Natural killer cell treated with Interleukin-12 subunit alpha and Interleukin-12 subunit beta and Interleukin-15 and Interleukin-18, amount 100 ng/mL, for 72 hours (primary cell): ENCODE measurements at places on chromosomes 6 and 20.

DNA sequence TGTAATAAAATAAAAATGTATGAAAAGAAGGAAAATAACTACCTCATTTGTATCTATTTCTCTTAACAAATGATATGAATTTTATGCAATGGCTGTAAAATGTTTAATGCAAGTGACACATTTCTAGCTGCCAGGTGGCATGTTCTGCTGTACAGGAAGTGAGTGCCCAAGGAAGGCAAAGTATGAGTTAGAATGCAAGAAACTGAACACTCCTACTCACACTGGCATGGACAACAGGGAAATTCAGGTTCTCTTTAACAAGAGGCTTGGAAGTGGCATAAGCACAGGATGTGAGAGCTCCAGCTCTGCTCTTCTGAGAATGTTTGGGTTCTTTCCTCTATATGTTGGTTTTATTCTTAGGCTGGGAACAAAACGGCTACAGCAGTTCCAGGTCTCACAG lies 20.4 kb upstream of the LAMA4 start:
- DNase-seq = no peak

DNA sequence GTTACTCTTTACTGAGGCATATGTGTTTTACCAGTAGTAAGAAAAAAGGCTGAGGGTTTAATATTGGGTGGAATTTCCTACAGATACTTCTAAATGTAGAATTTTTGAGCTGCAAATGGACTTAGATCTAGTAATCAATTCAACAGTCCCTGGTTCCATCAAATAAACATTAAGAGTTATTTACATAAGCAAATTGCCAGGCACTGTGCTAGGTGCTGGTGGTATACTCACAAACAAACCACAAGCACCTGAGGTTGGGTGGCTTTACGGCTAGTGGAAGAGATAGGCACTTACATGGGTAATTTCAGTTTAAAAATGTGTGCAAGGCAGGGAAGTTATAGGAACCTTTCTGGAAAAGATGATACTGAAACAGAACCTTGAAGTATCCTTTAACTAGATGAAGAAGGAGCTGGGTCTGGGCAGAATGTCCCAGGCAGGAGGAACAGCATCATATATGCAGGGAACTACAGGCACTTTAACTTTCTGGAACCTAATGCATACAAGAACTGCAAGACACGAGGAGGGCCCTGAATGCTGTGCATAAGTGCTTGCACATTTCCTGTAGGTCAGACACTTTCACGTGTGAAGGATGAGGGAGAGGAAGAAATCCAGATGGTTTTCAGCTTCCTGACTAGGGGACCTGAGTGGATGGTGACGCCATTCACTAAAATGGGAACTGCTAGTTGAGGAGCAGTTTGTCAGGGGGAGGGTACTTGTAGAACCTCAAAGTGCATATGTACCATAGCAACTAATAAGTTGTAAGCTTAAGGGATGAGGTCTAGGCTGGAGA lies 4.5 kb downstream of the CCN6 start:
- DNase-seq = no peak

- no peak for DNase-seq
Observed at GRCh38 chr20:23625236-23625964, 12.4 kb downstream of the CST3 start.

- DNase-seq = no peak
Observed at GRCh38 chr6:80460257-80460865, 353.9 kb downstream of the BCKDHB start.

GRCh38 chr6:19440531-19440930 lies 396.6 kb upstream of the ID4 start:
- DNase-seq = no peak

- no peak for DNase-seq
Observed at GRCh38 chr20:43725666-43726065, 1.1 kb downstream of the GTSF1L start.

GRCh38 chr20:31543966-31544598 lies 29.8 kb downstream of the HM13 start:
- no peak for DNase-seq

DNA sequence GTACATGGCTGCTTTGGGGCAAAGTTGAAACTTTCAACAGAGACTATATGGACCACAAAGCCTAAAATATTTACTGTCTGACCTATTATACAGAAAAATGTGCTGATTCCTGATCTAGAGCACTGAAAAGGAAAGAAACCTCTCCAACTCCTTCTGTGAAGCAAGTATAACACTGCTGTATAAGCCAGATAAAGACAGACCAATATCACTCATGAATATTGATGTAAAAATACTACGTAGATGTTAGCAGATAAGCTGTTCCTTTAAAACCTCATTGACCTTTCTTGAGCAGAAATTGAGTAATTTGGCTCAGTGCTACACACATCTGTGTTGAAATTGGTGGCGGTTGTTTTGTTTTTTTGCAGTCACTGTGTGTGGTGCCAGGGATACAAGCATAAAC lies 69.9 kb upstream of the HDAC2 start:
- no peak for DNase-seq

DNA sequence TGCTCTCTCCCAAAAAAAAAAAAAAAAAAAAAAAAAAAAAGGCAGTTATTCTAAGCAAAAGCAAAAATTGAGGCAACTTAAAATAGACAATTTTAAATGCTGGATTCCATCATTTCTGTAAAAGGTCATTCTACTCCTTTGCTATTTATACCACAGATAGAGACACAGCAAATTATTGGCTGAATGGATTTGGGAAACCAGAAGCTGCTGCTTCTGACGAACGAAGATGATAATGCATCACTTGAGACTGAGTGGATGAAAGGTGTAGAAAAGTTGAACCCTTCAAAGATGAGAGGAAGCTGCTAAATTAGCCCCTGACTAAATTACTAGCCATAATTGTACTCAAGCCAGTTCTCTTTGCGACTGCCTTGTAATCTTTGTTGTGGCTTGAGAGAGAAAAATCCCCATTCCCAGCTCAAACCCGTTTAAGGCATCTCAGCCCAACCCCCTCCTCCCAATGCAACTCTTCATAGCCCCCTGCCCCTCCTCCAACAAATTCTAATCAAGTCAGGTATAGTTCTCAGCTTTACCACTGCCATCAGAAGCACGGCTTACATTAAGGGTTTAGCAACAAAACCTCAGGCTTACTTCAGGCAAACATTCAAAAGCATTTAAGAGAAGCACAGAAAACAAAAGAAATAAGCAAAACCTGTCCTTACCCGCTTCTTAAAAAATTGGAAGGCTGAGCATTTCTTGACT lies 1.0 kb downstream of the SGK1 start:
- no peak for DNase-seq

DNA sequence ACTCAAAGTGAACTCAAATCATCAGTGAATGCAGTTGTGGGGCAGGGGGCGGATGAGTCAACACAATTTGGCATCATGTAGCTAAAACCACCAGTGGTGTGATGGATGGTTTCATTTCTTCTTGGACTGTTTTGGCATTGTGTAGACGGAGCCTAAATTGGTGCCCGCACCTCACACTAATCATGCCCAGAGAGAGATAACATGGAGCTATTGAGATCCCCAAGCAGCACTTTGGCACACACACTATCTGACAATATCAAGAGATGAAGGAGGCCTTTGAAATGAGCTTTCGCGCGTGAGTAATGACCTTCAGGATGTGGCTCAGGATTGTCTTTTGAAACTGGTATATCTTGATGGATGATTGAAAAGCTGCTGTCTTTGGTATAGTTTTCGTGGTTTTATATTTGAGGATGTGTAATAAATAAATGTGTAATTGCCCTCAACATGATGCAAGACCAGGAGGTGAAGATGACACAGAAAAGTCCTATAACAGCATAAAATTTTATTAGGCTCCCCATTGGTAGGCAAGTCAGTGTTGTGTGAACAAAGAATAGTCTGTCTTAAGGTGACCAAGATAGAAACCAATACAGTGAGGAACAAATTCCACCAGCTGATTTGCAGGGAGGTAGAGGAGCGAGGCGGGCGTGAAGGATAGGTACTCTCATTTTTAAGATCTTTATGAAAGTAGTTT lies 174.2 kb downstream of the TSHZ2 start:
- DNase-seq = no peak

DNA sequence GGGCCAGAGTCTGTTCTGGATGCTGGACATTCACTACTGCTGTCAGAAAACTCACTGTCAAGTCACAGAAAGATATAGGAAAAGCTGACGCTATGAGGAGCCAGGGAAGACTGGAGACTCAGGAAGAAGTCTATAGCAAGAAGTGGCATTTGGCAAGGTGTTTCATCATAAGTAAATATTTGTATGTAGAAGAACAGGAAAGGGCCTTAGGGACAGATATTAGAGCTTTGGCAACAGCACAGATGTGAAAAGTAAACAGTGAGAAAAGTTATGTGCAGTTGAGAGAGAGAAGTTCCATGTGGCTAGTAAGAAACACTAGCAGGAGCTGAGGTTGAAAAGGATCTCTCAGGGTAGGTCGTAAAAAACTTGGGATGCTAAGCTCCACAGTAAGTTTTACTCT lies 868.9 kb downstream of the PHF3 start:
- no peak for DNase-seq

GRCh38 chr6:168217880-168218537 lies 101.6 kb downstream of the DACT2 start:
- DNase-seq = peak; percentile 31

DNA sequence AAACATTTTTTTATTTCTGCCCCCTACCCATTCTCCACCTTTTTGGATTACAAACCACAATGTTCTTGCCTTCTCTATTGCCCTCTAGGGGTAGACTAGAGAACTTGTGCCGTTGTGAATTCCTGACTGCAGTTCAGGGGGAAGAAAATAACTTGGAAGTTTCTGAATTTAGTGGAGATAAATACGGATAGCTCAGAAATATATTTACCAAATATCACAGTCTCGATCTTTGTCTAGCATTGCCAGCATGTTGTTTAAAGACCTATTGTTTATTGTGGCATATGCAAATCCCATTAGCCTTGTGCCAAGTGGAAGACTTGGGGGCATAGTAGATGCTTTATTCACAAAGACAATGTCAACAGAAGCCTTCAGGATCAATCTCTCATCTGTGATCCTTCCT lies 154.1 kb upstream of the MMS22L start:
- DNase-seq = no peak

- no peak for DNase-seq
Observed at GRCh38 chr6:131948692-131949619, 2.2 kb downstream of the CCN2 start.

- no peak for DNase-seq
Observed at GRCh38 chr6:150600301-150601017, 774 bp downstream of the PLEKHG1 start.

DNA sequence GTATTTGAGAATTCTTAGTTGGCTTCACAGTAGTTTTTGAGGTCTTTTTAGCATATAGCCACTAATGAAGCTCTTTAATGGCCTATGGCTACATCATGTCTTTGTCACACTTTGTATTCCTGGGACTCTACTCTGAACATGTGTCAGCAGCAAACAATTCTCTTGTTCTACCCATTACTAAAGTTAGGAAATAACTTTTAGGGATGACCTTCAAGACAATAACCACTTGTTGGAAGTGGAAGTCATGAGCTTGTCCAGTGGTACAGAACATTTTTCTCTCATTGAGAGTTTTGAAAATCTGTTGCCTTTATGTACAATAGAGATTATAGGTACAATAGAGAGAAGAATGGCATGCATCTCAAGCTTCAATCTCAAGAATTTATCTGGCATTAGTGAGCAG lies 571.6 kb upstream of the JAG1 start:
- no peak for DNase-seq

DNA sequence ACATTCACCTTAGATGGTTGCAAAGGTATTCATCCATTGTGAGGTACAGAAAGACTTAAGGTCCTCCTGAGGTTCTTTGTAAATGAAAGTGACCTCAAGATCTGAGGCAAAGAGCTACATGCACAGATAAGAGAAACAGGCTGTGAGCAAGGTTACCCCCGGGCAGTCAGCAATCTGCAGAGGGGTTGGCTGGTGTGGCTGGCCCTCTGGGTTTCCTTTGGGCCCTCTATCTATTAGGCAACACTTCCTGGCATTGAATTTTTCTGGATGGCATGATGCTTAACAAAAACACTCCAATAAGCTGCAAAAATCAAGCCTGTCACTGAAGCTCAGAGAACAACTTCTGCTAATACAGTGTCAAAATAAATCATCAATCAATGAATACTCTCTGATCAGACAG lies 48.9 kb upstream of the RALGAPA2 start:
- no peak for DNase-seq

- DNase-seq = no peak
Observed at GRCh38 chr6:6516666-6517458, 71.7 kb upstream of the LY86 start.

DNA sequence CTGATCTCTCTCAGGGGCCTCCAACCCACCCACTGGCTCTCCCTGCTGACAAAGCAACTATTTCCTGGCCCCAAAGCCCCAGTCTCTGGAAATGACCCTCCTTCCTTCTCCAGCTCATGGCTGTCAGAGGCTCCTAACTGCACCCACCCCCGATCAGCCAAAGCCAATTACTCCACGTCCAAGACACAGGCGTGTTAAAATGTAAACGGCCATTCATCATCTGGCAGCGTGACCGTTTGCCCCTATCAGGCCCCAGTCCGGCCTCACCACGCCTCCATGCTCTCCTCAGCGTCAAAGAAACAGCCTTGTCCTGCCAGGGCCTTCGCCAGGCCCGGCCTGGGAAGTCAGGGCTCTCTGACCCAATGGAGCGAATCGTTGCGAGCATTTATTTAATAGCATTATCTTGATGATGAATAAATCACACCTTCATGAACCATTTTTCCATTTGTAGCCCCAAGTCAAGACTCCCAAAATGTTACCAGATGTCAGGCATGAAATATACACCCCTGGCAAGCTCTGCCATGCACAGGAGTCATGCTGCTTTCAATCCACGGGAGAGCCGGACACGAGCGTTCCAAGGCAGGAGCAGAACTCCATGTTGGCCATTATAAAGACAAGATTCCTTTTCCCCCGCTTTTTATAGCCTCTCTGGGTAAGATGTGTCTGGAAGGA lies 17.7 kb downstream of the RIPOR3 start:
- no peak for DNase-seq

- no peak for DNase-seq
Observed at GRCh38 chr20:2918096-2919049, 45.1 kb downstream of the PTPRA start.

- no peak for DNase-seq
Observed at GRCh38 chr6:36928547-36928918, 26.0 kb upstream of the PI16 start.

DNA sequence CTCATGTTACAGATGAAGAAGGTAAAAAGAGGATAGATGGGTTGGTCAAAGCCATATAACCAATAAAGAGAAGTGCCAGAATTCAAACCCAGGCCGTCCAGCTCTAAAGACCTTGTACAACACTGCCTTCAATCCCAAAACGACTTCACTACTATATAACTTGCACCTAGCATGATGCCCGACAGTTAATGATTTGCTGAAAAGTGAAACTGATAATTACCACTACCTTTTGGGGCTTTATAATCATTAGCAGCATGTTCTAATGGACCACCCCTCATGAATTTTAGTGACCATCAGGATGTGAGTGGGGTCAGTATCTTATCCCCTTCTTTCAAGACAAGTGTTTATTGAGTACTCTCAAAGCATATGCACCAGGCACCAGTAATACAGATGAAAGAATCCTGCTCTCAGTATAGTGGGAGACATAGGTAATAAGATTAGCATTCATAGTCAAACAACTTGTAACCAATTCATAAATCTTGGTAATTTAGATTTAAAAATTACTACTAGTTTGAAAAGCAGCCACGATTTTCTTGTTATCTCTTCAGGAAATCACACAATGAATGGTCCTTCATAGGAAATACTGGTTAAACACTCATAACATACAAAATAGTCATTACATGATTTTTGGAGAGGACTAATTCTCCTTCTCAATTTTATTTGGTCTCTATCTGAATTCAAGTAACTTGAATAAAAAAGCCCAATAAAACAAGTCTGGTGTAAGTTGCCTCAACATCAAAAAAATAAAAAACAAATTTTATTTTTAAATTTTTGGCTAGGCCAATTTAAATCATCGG lies 98.0 kb downstream of the EPB41L2 start:
- DNase-seq = no peak

- no peak for DNase-seq
Observed at GRCh38 chr6:19035461-19036195, 648.5 kb downstream of the RNF144B start.
